ENCODE measurements at places on chromosomes 3 and 15.

DNA sequence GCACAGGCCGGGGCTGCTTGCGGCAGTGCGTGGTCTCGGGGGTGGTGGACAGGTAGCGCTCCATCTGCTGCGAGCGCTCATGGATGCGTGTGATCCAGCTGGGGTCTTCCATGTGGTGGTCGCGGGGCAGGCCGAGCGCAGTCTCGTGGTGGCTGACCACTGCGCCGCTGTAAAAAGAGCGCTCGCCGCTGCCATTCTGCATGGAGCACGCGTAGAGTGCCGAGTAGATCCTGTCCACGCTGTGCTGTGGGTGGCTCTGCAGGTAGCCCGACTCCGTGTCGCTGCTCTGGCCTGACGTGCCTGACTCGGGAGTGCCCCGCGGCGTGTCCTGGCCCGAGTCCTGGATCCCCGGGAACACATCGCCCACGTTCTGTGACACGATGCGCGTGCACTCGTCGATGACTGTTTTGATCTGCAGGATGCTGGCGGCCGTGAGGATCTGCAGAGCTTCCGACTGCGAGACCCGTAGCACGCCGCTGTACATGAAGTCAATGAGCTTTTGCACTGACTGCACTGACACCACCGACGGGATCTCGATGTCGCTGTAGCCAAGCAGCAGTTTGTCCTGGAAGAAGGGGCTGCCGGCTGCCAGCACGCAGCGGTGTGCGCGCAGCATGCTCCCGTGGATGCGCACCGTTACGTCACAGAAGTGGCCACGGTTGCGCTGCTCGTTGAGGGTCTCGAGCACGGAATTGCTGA lies 57.4 kb downstream of the TIGIT start:
- DNase-seq: no peak

DNA sequence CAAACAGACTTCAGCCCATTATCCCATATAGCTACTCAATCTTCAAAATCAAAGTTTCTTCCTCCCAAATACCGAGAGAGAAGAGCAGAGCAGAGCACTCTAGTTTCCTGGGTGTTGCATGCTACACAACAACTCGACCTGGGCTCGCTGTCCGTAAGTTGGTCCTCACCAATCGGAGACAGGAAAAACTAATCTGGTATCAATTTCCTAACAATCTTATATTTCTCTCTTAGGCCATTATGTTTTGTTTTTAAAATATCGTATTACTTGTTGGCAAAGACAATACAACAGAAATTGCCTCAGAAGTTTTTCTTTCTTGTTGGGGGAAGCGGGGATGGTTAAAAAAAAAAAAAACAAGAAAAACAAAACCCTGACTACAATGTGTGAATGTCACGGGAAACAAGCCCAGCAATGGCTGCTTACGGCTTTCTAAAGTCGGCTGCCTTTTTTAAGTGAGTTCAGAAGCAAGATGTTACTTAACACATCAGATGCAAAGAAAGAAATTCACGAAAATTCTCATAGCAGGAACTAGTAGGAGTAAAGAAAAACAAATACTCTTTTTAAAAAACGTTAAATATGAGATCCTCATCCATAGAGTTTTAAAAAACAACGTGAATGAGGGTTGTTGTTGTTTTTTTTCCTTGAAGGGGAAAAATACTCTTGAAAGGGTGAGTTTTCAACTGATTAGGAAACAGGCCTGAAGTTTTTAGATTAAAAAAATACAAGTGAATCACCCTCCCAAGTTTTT lies 1.9 kb downstream of the VGLL4 start:
- no peak for DNase-seq

DNA sequence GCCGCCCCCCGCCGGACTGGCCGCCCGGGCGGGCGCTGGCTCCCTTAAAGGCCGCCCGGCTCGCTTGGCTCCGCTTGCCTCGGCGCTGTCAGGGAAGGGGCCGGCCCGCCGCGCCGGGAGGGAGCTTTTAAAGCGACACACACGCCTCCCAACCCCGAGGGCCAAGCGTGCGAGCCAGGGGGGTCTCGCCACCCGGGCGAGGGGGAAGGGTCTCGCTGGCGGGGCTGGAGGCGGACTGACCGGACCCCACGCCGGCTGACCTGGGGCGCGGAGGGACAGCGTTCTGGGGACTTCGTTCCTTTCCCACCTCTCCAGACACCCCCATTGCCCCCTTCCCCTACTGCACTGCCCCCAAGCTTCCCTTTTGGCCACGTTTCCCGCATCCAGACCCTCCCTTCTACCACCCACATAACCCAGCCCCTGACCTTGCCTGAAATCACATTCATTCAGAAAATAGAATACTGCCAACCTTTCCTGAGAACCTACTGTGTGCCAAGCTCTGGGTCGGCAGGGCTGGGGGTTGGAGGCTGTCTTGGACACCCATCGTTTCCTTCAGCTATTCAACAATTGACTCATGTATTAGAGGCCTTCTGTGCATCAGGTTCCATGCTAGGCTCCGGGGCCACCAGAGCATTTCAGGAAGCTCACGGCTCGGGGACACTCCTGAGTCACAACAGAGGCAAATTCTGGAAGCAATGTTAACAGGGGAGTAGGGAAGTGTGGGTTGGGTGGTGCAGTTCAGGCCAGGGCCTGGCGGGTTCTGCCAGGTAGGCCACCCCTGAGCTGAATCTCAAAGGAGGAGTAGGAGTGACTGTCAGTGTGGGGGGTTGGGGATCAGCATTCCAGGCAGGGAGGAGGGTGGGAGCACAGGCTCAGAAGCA lies at the start of gene INSYN1:
Gene INSYN1 (minus strand): TSS at position 102 of the 881 bp plus-strand sequence. CDS start 2,221 bp downstream, outside the sequence.
- no peak for DNase-seq

DNA sequence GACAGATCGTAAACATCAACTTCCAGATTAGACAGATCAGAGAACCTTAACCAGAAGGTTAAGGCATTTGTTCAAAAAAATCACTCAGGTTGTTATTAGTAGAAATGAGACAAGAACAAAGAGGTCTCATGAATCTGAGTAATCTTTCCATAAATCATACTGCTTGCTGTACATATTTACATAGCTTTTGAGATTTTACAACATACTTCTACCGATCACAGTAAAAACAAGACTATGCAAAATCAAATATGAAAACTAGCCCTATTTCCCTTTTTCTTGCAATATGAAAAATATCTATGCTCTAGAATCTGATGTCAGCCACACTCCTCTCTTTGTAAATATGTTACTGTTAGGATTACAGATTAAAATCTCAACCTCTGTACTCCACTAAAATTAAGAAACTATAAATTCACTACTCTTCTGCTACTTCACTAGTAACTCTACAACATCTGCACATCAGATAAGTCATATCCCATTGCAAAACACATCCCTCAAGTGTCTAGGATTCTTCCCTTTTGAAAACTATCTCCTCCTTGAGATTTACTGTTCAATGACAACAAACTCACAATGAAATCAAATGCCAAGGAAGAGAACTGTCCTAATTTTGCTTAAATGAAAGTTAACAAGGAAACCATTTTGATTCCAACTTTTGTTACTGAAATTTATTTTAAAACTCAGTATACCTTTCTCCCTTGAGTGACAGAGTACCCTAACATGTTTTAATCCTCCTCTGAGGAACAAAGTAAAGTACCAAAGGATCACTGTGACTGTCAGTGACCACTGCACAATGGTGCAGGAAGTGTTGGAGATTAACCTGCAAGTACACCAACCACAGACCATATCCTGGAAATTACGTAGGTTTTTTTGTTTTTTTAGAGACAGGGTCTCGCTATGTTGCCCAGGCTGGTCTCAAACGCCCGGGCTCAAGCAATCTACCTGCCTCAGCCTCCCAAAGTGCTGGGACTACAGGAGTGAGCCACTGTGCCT lies 12.8 kb downstream of the DCUN1D1 start:
- DNase-seq: no peak

- no peak for DNase-seq
Observed at GRCh38 chr15:54605043-54605442, 591.7 kb downstream of the RSL24D1 start.

- DNase-seq: no peak
Observed at GRCh38 chr3:112874725-112875124, 28.1 kb upstream of the CD200R1L start.

- DNase-seq: no peak
Observed at GRCh38 chr3:48474619-48475018, 28.1 kb downstream of the ATRIP start.

- no peak for DNase-seq
Observed at GRCh38 chr3:187878772-187879518, 133.7 kb upstream of the BCL6 start.

DNA sequence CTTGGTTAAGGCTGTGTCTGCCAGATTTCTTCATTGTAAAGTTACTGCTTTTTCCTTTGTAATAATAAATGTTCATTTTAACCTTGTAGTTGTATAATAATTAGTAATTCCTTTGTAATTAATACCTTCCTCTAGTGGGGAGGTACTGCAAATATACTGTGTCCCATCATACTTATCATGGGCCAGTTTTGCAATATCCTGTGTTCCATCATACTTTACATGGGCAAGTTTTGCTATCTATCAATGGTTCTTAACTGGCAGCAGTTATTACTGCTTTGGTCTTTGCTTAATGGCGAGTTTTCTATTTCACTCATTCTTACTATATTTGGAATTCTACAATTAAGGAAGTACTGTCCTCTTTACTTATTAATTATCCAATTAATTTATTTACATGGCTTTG lies 10.6 kb downstream of the ATP2C1 start:
- DNase-seq: no peak

- DNase-seq: no peak
Observed at GRCh38 chr15:25501828-25502446, 63.1 kb upstream of the UBE3A start.

DNA sequence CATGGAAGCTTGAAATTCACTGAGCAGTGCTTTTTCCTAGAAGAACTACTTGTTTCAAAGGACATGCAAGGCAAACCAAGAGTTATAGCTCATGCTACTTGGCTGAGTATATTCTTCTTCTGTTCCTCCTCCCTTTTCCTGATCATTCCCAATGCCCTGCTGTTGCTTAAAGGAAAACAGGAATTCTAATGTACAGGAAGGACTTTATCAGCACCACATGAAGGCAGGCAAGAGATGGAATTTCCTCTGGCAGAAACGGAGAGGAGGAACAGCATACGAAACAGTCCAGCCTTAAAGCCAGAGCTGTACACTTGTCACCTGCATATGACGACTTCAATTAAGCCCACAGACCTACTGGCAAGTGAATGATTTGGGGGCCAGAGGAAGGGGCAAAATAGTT lies 15.7 kb downstream of the MEIS2 start:
- DNase-seq: no peak

DNA sequence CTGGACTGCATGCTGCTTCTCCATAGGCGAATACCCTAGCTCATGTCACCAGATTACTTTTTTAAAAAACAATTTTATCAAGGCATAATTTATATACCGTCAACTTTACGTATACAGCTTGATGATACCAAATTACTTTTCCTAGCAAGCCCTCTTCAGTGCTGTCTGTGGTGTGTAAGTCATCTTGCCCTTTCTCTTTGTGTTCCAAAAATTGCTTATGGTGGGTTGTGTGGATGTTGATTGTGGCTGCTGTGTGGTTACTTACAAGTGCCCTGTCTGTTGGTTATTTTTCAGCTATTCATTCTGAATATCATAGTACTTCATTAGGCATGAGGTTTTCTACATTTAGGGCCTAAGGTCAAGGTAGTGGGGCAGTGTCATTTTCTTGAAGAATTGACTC lies 12.8 kb downstream of the TMOD3 start:
- DNase-seq: no peak

DNA sequence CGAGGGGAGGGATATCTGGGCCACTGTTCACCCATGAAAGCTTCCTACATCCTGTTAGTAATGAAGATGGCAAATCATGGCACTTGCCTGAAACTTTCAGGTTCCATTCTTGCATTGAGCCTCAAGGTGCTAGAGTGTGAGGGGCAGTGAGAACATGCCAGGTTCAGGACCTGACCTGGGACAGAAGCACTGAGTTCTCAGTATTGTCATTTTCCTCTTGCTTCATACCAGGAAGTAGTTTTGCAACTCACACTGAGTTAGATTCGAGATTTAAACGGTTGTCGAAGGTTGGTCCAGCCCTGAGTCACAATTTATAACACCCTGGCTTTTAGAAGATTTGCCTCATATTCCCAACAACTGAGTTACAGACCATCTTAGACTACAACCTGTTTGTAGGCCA lies 11.8 kb upstream of the MEIS2 start:
- DNase-seq: no peak

GRCh38 chr15:48966595-48967301 lies 3.0 kb upstream of the SHC4 start:
- no peak for DNase-seq

- no peak for DNase-seq
Observed at GRCh38 chr15:83602021-83602420, 51.9 kb upstream of the ADAMTSL3 start.

DNA sequence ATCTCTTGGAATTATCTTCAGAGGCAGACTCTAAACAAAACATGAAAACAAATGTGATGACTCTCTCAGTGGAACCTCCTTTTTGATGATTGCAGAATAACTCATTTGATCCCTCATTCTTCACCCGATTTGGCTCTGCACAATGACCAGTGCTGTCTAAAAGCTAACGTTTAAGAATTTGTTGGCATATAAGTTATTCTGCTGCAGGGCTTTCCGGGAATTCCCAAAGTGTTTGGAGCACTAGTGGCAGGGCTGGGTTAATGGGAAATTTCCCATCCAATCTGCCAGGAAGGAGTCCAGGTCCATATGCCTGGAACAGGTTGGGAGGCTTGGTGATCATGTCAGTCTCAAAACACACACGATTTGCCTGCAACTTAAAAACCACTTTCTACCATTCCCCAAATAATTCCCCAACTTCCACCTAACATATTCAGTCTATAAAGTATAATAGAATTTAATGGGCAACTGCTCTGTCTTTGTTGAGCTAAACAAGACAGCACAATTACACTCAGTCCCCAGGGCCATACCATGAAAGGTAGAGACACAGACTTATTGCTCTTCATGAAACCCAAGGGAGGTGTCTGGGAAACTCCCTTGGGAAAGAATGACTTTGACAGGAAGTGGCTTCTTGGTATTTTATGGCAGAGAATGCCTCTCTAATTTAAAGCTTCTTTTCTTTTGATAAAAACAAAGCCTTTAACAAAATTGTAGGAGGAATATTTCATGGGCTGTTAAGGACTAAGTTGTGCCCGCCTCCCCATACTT lies 38.0 kb downstream of the ARRDC4 start:
- DNase-seq: no peak

DNA sequence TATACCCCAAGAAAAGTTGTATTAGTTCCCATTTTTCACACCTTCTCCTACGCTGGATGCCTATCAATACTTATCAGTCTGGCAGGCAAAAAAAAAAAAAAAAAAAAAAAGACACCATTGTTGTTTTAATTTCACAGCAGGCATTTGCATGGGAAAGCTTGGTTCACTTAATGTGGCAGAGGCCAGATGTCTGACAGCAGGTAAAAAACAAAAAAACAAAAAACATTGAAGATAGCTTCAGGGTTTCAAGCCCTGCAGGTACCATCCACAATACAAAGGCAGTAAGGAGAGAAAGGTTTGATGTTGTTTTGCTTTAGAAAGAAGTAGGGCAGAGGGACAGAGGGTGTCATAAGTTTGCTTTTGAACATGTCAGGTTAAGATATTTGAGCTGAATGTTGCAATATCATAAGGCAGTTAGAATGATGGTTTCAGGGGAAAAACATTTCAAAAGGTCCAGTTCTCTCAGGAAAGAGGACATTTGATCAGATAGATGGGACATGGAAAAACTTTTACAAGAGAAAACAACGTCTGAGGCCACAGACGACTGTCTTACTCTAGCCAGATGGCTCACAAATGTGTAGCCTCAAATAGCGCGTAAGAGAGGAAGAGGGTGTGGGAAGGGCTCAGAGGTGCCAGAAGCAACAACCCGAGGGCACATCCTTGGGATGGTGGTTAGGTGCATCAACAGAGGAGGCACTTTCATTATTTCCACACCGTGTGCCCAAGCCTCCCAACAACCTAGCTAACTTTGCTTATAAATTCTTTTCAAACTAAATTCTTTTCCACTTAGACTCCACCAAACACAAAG lies 25.7 kb downstream of the PCOLCE2 start:
- no peak for DNase-seq

- DNase-seq: no peak
Observed at GRCh38 chr15:70025413-70026296, 72.1 kb downstream of the TLE3 start.
